ENCODE measurements at places on chromosomes 16 and 17.

GRCh38 chr17:30520436-30520835, 43.2 kb downstream of the GOSR1 start:
- no peak for DNase-seq

DNA sequence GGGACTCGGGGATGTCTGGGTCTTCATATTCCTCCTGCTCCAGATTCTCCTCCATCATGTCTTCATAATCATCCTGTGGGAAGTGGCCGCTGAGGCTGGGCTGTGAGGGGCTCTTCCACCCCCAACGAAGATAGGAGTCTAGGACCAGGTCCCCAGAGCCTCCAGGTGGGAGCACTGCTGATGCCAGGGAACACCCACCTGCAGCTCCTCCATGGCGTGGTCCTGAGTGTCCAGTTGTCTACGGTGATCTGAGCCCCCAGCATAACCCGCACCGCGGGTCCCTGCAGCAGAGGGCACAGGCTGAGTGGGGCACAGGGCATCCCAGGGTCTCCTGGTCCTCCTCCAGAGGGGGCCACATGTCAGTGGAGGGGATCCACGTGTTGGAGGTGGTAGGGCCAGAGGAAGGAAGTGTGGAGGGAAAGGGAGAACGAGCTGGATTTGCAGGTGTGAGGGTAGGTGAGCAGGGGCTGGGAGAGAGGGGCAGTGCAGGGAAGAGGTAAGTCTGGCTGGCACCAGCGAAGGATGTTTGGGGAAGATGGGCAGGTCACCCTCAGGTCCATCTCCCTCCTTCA, 5.2 kb downstream of the SLC4A1 start:
- no peak for DNase-seq

DNA sequence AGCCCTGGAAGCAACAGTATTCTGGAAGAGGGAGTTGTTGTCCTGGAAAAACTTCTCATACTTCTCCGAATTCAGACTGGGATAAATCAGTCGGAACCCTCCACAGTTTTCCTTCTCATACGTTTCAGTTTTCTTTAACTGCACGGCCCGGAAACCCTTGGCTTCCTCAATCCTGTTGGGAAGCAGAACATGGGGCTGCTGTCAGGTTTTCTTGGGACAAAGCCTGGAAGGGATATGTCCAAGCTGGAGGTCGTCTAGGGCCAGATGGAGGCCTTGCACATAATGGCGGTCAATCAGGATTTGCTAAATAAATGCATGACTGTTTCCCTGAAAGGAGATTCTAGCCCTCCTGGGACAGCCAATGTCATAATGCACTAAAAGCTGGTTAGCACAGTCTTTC, 29.2 kb downstream of the TTLL6 start:
- DNase-seq: no peak

DNA sequence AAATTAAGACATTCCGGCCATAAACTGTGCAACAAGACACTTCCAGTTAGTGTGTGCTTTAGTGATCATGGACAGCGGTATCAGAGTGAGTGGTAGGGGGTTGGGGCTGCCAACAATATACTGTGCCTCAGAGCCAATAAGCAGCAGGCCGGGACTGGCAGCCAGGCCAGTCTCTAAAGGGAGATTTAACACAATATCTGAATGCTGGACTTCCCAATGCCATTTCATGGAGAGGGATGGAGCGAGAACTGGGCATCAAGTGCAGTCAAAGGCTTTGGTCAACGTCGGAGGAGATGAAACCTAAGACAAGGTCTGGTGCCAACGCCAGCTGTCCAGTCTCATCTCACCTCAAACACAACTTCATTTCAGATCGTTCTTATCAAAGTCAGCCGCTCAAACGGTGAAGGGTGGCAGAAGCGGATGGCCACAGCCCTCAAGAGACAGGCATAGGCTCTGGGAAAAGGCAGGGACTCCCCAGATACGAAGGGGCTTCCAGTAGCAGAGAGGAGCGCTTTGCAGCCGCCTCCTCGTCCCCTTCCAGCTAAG, 935 bp downstream of the USP32 start:
- DNase-seq: peak; percentile 44

DNA sequence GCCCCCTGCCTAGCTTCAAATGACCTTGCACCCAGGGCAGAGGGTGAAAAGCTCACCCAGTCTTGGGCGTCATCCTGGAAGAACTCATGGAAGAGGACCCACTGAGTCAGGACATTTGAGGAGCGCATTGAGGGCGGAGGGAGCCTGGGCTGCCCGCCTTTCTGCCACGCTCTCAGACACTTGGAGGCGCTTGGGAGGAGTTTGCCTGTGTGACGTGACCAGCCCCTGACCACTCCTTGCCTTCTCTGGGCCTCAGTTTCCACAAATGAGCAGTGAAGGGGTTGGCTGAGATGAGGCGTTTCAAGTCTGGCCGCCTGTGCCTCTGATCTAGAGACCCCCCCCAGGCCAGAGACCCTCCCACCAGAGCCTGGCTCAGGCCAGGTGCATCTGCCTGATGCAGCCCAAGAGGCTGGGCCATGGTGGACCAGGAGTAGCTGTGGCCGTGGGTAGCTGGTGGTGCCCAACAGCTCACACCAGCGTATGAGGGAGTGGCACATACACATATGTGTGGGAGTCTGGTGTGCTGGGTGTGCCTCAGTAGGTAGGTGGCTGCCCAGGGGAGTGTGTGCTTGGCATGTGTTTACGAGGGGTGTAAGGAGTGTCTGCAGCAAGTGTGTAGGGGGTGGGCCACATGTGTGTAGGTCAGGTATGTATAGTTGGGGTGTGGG, 80.2 kb upstream of the TOB1 start:
- no peak for DNase-seq

- DNase-seq: no peak
Measured at GRCh38 chr16:85209526-85210121, 97.4 kb upstream of the CIBAR2 start.

- no peak for DNase-seq
Measured at GRCh38 chr17:50688245-50688644, 19.5 kb downstream of the ANKRD40 start.

DNA sequence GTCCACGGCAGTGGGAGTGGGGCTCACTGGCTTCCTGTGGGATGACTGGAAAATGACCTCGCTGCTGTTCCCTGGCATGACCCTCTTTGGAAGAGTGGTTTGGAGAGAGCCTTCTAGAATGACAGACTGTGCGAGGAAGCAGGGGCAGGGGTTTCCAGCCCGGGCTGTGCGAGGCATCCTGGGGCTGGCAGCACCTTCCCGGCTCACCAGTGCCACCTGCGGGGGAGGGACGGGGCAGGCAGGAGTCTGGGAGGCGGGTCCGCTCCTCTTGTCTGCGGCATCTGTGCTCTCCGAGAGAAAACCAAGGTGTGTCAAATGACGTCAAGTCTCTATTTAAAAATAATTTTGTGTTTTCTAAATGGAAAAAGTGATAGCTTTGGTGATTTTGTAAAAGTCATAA, 7.8 kb upstream of the RNF213 start:
- DNase-seq: no peak

GRCh38 chr16:14007450-14007849, 63.7 kb upstream of the MRTFB start:
- no peak for DNase-seq

- DNase-seq: no peak
Measured at GRCh38 chr16:11708421-11708820, 34.2 kb downstream of the TXNDC11 start.

- DNase-seq: no peak
Measured at GRCh38 chr16:85883813-85884212, 15.1 kb upstream of the IRF8 start.

DNA sequence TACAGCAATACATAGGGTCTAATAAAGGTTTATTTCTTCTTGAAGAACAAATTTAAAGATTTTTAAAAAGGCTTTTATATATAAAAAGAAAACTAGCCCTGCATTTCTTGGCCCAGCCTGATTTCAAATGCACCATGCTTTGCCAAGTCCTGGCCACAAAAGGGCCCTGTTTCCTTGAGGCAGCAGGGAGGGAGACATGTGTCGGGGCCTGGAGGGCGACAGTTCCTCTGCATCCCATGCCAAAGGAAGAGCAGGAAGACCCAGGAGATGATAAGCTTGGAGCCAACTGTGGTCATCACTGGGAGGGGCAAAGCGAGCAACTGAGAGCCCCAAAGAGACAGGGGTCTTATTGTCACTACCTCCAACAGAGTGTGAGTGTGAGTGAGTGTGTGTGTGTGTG, 571.5 kb upstream of the PSMD7 start:
- no peak for DNase-seq

DNA sequence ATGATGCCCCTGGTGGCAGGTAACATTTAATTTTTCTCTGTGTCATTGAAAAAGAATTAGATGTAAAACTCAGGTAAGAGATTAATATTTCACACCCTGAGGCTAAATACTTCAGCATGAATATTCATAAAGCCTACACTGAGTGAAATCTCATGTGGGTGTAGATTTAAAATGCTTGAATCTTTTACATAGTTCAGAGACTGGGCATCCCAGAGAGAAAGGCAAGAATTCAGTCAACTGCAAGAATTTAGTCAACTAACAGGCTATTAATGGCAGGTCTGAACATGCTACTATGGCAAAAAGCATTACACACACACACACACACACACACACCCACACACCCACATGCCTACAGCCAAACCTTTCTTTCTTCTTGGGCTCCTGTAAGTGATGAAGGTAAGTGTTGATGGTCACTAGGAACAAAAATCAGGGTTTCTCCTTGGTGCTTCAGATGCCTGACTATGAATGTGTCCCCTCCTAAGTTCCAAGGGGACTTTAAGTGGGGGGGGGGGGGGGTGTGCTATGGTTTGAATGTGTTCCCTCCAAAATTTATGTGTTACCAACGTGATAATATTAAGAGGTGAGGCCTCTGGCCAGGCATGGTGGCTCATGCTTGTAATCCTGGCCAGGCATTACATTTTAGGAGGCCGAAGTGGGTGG, 63.7 kb upstream of the PSMD7 start:
- no peak for DNase-seq

GRCh38 chr17:17156511-17156910, 49.6 kb downstream of the PLD6 start:
- no peak for DNase-seq

DNA sequence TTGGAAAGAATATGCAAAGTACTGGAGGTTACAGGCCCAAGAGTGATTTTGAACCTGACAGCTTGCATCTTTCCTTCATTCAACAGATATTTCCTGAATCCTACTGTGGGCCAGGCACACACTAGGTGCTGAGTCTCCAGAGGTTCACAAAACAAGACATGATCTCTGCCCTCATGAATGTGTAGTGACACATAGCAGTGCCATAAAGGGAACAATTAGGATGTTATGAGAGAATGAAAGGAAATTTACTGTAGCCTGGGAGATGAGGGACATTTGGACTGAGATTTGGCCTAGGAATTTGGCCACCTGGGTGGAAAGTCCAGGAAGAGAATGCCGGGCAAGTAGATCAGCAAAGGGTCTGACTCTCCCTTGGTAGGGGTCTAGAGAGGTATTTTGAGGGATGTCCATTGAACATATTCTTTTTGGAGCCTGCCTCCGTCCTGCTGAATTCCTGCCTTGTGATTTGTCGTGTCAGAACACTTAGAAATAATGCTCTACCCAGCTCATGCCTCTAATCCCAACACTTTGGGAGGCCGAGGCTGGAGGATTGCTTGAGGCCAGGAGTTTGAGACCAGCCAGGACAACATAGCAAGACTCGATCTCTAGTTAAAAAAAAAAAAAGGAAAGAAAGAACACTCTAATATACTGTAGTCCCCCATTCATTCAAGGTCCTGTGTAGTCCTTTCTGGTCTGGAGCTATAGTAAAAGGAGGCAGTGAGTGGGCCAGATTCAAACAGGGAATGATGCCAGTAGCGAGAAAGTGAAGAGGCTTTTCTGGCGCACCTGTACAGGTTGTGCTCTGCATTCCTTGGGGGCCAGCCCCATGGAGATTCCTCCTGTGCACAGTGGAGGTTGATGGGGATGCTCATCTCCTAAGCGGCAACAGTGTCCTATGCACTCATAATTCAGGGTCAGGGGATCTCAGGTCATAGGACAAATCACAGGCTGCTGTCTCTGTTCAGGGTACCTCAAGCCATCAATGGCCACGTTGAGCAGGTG, 90.6 kb upstream of the CLEC18A start:
- no peak for DNase-seq

DNA sequence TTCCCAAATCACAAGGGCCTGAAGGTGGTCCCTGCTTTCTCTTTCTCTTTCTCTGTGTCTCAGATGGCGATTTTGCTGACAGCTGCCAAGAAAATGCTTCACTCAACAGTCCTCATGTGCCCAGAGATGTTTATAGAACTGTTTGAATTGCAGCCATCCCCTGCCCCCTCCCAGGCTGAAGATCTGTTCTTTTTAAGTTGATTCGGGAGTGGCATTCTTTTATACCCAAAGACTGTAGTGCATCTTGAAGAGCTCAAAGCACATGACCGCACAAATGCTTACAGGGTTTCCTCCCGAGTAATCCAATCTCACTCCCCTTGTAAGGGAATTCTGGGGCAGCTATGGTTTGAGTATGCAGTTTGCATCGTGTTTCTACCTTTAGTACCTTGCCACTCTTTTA, 75.7 kb downstream of the SEC14L1 start:
- DNase-seq: no peak

DNA sequence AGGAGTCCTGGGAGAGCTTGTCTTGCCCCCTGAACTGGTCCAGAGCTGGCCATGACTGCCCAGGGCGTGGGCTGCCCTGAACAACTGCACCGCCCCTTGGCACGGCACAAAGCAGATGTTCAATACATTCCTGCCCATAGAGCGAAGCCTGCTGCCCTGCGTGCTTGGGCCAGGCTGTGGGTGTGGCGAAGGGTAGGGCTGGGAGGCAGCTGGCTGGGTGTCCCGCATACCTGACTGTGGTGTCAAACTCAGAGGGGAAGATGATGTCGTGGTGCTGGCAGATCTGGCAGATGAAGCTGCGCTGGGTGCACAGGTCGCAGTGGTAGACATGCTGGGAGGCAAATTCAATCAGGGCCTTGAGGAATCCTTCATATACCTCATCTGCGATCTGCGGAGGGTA, 124.2 kb upstream of the SMURF2 start:
- DNase-seq: no peak

DNA sequence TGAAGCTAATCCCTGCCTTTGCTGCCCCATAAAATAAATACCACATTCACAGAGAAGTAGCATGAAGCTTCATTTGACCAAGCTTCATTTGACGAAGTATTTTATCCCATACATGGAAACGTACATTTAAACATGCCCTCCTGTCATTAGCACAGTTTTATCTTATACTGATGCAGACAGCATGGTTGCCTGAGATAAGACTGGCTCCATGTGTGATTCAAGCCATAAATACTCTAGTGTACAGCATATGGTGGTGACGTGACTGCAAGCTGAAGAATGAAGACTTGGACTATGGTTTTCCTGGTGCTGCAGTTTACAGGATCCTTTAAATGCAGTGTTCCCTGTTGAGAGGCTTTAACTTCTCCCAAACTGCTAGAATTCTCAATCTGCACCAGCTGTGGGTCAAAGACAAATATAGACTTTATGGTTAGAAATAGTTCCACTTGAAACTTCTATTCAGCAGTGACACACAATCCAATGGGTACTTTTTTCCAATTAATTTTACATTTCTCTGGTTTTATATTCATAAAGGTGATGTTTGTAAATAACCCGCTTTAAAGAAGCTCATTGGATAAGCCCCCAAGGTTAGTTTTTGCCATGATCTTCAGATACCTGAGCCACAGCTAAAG, 64.9 kb downstream of the CYB561 start:
- no peak for DNase-seq

GRCh38 chr17:18093616-18094408, 6.1 kb downstream of the DRG2 start:
- DNase-seq: no peak

- no peak for DNase-seq
Measured at GRCh38 chr16:11972128-11972527, 4.4 kb upstream of the SNX29 start.
